Breast epithelium (tissue), 4 donors: ENCODE measurements at places on chromosomes 12 and 14.
A peak's percentile ranks its signal among the peaks of the same experiment; 100 is the strongest.

DNA sequence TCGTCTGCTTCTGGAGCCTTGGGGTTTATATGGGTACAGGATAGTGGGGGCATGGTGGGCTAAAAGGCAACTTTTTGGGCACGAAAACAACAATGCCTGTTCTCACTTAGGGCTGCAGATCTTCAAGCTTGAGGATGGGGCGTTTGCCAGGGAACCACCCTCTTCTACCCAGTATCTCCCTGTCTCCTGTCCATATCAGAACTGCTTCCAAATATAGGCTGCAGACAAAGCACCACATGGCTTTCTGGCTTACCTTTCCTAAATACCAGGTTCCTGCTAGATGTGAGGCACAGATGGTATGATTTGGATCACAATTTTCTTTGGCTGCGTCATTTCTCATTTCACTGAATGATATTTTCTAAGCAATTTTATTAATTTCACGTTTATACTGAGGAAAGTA is 70.4 kb downstream of the CMAS start:
- no peak overlapping the region for H3K4me3 ChIP-seq
- no peak for DNase-seq
- no peaks in the 10 kb centered on the region for H3K4me1 ChIP-seq
- no peaks in the 10 kb centered on the region for H3K27me3 ChIP-seq
- no peaks in the 10 kb centered on the region for H3K36me3 ChIP-seq
- H3K27ac ChIP-seq = no peak overlapping the region

- no peaks in the 10 kb centered on the region for H3K36me3 ChIP-seq
- no peaks in the 10 kb centered on the region for H3K4me1 ChIP-seq
- no peak overlapping the region for H3K27ac ChIP-seq
- no peak for DNase-seq
- H3K27me3 ChIP-seq = no peaks in the 10 kb centered on the region
Observed at GRCh38 chr12:2387103-2387834, 334.5 kb downstream of the CACNA1C start.

- no peak for DNase-seq
- no peaks in the 10 kb centered on the region for H3K27me3 ChIP-seq
- H3K27ac ChIP-seq = peak overlapping the region; percentile 64
- no peak overlapping the region for H3K4me3 ChIP-seq
- no peaks in the 10 kb centered on the region for H3K36me3 ChIP-seq
- H3K4me1 ChIP-seq = peaks cover 21% of the 10 kb centered on the region
Observed at GRCh38 chr12:11840366-11840765, 190.9 kb downstream of the ETV6 start.

DNA sequence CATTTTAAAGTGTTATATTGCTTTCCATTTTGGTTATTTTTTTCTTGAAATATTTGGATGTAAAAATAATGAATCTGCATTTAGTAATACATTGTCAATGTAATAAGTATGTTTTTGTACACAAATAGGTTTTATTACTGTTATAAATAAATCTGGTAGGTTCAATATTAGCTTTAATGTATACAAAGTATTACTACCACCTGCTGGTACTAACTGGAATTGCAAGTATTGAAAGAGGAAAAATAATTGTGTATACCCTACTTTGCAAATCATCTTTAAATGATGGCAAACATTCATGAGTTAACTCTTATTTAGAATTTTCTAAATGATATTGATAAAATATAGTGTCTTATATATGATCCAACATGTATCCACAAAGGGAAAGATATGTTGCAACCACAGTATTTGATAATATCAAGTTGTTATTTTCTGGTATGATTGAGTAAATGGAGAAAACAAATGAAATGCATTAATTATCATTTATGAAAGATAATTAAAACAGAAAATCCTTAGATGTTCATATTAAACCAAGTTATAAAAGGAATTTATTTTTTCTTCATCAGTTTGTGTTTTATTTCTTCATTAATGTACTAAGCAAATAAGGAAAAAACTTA is 3.2 kb downstream of the OR4K2 start:
- H3K36me3 ChIP-seq = no peaks in the 10 kb centered on the region
- H3K27me3 ChIP-seq = no peaks in the 10 kb centered on the region
- DNase-seq = no peak

GRCh38 chr12:110179291-110179690 is 55.1 kb downstream of the IFT81 start:
- H3K27ac ChIP-seq = no peak overlapping the region
- H3K4me1 ChIP-seq = no peaks in the 10 kb centered on the region
- DNase-seq = no peak

DNA sequence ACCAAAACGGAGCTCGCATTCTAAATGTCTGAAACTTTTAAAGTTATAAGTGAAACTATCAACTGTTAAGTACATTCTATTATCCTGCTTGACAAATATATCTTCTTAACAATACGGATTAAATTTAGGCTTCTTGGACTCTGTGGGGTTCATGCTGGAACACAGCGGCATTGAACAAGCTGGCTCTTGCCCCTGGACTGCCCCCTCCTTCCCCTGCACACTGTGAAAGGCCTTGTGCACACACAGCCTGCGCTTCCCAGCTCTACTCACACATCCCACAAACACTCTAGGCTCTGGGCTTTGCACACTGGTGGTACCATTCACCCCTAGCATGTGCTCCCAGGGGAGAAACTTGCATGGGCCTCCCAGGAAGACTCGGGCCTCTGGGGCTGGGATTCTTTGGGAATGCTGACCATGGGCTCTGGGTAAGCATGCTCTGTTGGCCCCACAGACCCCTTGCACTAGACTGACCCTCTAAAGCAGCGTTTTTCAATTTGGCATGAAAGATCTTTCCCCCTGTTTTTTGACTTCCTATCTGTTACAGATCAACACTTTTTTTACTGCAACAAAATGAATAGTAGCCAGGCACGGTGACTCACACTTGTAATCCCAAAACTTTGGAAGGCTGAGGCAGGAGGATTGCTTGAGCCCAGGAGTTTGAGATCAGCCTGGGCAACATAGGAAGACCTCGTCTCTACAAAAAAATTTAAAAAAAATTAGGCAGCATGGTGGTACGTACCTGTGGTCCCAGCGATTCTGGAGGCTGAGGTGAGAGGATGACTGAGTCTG is 96.2 kb upstream of the CPM start:
- no peaks in the 10 kb centered on the region for H3K4me1 ChIP-seq
- DNase-seq = no peak
- H3K27ac ChIP-seq = no peak overlapping the region
- H3K27me3 ChIP-seq = no peaks in the 10 kb centered on the region
- H3K4me3 ChIP-seq = no peak overlapping the region

- no peaks in the 10 kb centered on the region for H3K27me3 ChIP-seq
- no peaks in the 10 kb centered on the region for H3K36me3 ChIP-seq
- H3K27ac ChIP-seq = peak overlapping the region; percentile 73
- DNase-seq = peak; percentile 55
- no peaks in the 10 kb centered on the region for H3K4me1 ChIP-seq
- H3K4me3 ChIP-seq = peak overlapping the region; percentile 28
Observed at GRCh38 chr14:77076113-77076631, 21.9 kb upstream of the CIPC start.

GRCh38 chr12:28097221-28097620 is 93.0 kb upstream of the CCDC91 start:
- H3K4me1 ChIP-seq = no peaks in the 10 kb centered on the region
- no peaks in the 10 kb centered on the region for H3K36me3 ChIP-seq
- no peak for DNase-seq
- H3K27me3 ChIP-seq = no peaks in the 10 kb centered on the region

GRCh38 chr12:49553512-49554088 is 14.3 kb downstream of the MCRS1 start:
- H3K36me3 ChIP-seq = no peaks in the 10 kb centered on the region
- no peaks in the 10 kb centered on the region for H3K27me3 ChIP-seq
- H3K4me1 ChIP-seq = peaks cover 2% of the 10 kb centered on the region

DNA sequence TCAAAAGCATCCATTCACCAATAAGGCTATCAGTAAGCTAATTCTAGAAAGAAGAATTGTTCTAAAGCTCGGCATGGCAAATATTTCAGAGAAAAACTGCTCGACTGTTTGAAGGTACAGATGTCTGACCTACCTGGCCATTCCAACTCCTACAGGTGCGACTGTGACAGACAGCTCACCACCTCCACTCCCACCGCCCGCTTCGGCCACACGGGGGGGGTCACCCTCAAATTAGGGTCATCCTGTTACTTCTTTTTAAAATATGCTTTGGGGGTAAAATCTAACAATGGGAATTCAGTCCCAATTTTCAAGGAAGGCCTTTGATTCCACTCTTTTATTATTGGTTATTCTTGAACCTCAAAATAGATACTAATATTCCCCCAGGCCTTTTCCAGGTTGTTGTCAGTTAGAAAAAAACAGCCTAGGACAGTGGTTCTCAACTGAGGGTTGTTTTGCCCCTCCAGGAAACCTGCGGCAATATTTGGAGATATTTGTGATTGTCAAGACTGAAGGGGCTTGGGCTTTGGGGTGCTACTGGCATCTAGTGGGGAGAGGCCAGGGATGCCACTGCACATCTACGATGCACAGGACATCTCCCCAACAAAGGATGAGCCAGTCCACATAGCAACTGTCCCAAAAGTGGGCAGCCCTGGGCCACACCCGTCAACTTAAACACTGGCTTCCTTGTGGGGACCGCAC is 81.2 kb downstream of the BCL11B start:
- H3K27me3 ChIP-seq = no peaks in the 10 kb centered on the region
- H3K4me3 ChIP-seq = no peak overlapping the region
- DNase-seq = no peak
- H3K27ac ChIP-seq = no peak overlapping the region
- H3K36me3 ChIP-seq = no peaks in the 10 kb centered on the region
